HT-29 (cell line): ENCODE measurements at places on chromosomes 1 and 21.

- DNase-seq: peak; percentile 65
Observed at GRCh38 chr1:97137862-97138514, 416.4 kb downstream of the PTBP2 start.

- DNase-seq: no peak
Observed at GRCh38 chr21:45327441-45328197, 39.9 kb upstream of the POFUT2 start.

- no peak for DNase-seq
Observed at GRCh38 chr1:23423415-23424292, 894 bp downstream of the TCEA3 start.

- DNase-seq: no peak
Observed at GRCh38 chr1:242016479-242016878, 17.6 kb upstream of the MAP1LC3C start.

DNA sequence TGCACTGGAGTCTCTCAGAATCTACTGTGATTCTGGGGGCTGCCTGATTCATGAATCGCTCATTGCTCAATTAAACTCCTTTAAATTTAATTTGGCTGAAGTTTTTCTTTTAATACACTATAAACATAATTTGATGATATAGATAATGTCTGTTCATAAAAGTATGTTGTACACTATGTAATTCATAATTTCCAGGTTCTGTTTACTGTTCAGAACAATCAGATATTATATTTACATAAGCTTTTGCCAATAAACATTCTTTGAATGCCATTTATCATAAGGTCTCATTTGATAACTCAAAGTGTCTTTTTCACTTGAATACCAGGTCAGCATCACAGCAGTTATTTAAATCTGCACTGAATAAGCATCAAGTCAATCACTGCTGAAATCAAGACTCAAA is 39.6 kb downstream of the PIGK start:
- no peak for DNase-seq

DNA sequence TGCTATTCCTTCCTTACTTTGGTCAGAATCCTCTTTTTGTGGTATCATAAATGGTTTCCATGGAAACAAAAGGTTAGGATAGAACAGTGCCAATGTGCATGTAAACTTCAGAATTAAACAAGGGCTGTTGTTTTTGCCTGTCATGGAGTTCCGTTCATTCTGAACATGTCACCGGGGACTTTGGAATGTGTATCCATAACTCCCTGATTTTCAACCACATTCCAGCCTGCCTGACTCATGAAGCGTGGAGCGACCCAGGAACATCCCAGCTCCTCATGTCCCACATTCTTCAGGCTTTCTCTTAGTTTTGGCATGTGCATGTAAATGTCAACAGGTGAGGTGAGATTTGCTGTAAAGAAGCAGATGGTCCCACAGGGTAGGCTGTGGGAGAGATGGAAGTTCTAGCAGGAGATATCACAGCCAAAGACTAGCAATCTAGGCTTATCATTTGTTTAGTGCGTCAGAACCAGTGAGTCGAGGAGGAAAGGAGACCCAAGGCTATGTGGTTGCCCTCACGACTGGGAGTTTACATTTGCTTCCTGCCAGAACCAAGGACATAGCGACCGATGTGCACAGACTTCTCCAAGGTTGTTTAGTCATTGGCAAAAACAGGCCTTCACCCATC is 23.0 kb upstream of the DNAJC11 start:
- no peak for DNase-seq

- DNase-seq: no peak
Observed at GRCh38 chr1:53890522-53890941, 935 bp upstream of the YIPF1 start.
